HFF-Myc (cell line): ENCODE measurements at places on chromosomes 12 and 14.

DNA sequence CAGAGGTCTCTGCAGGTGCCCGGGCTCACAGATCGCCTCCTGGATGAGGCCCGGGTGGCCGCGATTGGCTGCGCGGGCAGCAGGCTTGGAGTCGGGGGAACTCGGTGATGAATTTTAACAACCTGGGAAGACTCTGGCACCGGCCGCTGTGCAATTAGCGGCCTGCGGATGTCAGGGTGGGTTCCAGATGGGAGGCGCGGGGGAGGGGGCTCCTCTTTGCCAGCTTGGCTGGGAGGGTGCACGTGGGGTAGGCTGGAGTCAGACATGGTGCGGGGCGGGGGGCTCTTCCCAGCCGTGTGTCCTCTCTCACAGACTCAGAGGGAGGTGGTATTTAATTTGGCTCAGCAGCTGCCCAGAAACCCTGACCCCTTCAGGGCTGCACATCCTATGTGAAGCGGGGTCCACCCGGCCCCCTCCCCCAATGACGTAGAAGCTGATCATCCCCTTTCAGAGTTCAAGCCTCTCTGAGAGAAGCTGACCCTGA is 81.4 kb downstream of the KIF26A start:
- no peak for DNase-seq

- DNase-seq = no peak
Observed at GRCh38 chr12:95721320-95721719, 69.2 kb downstream of the NTN4 start.

DNA sequence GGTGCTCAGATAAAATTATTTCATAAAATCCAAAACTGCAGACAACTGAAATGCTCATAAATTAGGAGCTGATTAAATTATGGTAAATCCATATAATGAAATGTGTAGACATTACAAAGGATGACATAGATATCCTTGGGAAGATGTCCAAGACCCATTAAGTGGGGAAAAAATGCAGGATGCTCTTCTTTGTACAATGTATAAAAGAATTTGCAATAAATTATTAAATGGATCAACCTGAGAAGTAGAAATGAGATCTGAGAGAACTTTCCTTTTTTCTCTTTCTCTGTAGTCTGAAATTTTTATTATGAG is 336.4 kb upstream of the E2F7 start:
- DNase-seq = no peak

DNA sequence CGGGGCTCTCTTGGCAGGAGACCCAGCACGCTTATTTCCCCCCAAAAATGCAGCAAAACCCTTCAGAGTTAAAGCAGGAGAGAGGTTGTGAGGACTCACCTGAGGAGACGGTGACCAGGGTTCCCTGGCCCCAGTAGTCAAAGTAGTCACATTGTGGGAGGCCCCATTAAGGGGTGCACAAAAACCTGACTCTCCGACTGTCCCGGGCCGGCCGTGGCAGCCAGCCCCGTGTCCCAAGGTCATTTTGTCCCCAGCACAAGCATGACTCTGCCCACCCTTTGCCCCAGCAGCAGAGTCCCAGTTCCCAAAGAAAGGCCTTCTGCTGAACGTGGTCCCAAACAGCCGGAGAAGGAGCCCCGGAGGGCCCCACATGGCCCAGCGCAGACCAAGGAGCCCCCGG is 337.7 kb downstream of the TMEM121 start:
- no peak for DNase-seq

GRCh38 chr14:91350813-91351511 is 66.7 kb downstream of the CCDC88C start:
- no peak for DNase-seq

DNA sequence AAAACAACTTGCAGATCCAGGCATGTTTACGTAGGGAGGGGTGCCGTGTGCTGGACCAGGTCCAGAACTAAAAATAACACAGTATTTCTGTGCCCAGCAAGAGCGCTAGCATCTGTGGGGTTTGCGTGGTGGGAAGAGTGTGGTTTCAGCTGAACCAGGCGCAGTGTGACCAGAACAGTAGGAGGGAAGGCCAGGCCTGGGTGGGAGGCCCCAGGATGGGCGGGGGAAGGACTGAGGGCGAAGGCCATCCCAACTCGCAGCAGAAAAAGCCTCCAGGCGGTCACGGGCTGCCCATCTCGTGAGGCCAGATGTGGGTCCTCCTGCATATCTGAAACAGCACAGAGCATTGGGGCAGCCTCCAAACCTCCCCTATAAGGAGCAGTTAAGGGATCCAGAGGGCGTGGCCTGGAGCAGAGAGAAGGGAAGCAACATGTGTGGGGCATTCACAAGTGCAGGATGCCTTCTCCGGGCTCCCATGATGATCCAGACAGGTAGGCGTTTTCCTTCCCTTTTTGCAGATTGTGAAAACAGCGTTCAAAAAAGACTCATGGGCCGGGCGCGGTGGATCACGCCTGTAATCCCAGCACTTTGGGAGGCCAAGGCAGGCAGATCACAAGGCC is 17.8 kb upstream of the CD9 start:
- DNase-seq = peak; percentile 93

- no peak for DNase-seq
Observed at GRCh38 chr12:124583854-124584253, 16.4 kb upstream of the NCOR2 start.

- DNase-seq = no peak
Observed at GRCh38 chr12:27385766-27386564, 53.3 kb downstream of the BMAL2 start.

- no peak for DNase-seq
Observed at GRCh38 chr12:120939523-120939922, 35.4 kb upstream of the SPPL3 start.

DNA sequence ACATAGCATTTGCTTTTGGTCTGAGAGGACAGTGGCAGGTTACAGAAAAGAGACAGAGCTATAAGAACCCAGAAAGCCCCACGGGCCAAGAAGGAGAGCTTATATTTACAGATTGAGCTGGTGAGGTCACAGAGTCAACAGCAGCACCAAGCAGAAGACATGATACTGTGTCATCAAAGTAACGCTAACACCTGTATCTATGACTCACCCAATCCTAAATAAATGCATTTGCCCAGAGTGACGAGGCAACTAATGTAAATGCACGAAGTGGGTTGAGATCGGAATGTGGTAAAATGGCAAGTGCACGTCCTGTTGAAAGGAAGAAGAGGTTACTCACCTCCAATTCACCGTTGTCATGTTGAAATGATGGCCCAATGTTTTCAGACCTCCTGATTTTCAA is 6.7 kb upstream of the CD163L1 start:
- no peak for DNase-seq

DNA sequence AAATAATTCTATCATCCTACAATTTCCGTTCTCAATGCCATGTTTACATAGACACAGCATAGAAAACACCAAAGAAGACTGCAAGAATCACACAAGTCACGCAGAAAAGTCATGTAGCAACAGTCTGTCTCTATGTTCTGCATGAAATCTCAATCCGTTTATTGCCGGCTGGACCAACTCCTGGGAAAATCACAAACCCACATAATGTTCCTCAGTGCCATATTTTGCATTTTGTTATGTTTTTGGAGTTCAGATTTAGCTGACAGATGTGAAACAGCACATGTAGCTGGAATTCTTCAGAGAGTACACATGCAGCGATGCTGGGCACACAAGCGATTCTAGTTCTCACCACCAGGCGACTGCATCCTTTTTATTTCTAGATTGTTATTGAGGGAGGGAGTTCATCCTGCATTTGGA is 193.1 kb downstream of the APAF1 start:
- DNase-seq = no peak

GRCh38 chr12:130162267-130162666 is at the start of gene FZD10:
FZD10 (plus strand) TSS chr12:130162464; CDS start chr12:130162943, 479 bp downstream.
- DNase-seq = no peak

DNA sequence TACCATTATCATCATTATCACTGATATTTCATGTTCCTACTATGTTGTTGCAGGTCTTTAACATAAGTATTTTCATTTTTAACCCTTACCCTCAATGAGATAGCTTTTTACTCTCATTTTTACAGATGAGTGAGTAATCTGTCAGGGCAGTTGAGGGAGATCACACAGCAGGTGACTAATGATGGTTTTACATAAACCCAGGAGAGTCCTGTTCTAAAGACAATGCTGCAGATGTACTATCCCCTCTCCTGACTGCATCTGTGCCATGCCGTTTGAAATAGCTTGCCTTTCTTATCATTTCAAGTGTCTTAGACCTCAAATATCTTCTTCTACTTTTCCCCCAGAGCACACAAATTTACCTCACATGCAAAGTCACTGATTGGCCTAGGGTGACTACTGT is 1552.1 kb upstream of the SEL1L start:
- DNase-seq = no peak

DNA sequence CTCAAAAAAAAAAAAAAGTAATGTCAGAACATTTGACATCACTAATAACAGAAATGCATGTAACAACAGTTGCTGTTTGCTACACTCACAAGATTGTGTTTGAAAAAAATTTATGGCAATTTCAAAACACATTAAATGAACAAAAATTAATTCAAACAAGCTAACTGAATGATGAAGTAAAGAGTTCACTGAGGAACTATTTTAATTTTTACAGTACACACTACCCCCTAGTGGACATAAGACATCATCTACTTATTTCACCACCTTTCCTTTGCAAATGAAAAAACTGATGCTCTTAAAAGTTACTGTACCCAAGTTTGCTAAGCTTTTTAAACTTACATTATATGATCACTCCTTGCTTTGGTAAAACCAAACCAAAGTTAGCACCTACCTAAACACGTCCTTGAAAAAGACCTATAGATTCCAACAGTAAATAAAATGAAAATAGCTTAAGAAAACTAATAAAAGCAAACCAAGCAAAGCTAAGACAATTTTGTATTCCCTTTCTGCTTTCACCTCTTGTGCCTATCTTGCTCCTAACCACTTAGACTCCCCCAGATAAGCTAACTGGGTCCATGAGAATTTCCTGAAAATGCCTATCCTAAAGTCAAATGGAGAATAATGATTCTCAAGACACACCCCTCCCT is 22.2 kb downstream of the UBE2N start:
- DNase-seq = peak; percentile 21

- DNase-seq = no peak
Observed at GRCh38 chr14:52935833-52936232, 15.0 kb downstream of the FERMT2 start.

DNA sequence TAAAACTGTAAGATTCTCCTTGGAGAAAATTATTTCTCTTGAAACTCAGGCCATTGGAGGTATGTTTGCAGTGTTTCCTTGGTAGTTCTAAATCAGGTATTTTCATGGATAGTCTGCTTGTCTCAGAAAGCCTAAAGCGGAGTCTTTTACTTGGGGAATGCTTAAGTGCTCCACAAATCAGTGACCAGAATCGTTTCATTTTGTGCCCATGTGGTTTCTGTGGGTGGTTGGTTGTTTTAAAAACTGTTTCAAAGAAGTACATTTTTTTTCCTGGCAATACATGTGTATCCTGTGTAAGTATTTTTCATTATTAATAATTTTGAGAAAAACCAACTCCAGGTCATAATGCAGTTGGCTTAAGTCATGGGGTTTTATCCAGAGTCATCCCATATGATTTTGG is 33.6 kb downstream of the CCDC91 start:
- DNase-seq = no peak

- no peak for DNase-seq
Observed at GRCh38 chr14:36301159-36301558, 19.3 kb downstream of the MBIP start.

DNA sequence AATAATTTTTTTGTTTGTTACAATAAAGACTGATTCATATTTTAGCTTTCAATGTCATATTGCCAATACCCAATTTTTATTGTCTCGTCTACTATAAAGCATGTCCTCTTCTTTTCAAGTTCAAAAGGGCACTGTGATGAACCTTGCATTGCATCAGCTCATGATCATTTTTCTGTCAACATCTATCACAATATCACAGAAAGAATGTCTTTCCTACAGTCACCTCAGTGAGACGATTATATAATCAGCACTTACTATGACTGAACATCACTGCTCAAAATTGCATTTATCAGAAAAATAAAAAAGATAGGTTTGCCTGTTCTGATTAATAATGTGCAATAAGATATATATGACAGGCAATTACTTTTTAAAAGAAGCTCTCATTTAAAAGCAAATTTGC is 228.7 kb upstream of the LRFN5 start:
- DNase-seq = no peak
